Activated CD4-positive, alpha-beta T cell treated with anti-CD3 and anti-CD28 coated beads, Interleukin-2, amount 50 U/mL, for 16 hours (primary cell): ENCODE measurements at places on chromosomes 7 and 10.

DNA sequence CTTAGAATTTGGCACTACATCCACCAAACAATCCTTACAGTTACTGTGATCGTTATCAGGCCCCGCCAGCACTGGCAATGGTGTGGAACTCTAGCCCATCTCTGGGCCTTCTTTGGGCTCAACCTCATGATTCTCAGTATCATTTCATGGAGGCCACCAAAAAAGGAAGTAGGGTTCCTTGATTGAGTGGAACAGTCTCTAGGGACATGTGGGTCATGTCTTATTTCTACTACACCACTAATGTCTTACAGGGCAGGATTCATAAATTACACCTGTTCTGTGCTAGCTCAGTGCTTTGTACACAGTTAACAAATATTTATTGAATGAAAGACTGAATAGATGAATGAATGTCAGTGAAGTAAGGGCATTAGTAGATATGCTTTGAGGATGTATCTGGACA lies 53.9 kb downstream of the AP3M1 start:
- DNase-seq: no peak

DNA sequence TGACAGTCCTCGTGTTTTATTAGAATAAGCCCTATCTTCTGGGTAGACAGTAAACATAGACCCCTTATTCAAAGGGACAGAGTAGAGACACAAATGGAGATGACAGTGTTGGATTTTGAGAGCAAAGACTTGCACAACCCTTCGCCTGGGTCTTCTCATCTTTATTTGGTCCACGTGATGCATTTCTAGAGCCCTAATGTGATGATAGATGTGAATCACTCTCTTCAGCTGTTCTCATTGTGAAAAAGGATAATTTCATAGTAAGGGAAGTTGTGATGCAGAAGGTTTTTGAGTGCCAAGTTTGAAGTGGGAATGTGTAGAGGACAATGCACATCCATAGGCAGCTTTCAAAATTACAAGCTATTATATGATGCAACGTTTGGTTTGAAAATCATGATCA lies 86.3 kb downstream of the CREB5 start:
- no peak for DNase-seq

DNA sequence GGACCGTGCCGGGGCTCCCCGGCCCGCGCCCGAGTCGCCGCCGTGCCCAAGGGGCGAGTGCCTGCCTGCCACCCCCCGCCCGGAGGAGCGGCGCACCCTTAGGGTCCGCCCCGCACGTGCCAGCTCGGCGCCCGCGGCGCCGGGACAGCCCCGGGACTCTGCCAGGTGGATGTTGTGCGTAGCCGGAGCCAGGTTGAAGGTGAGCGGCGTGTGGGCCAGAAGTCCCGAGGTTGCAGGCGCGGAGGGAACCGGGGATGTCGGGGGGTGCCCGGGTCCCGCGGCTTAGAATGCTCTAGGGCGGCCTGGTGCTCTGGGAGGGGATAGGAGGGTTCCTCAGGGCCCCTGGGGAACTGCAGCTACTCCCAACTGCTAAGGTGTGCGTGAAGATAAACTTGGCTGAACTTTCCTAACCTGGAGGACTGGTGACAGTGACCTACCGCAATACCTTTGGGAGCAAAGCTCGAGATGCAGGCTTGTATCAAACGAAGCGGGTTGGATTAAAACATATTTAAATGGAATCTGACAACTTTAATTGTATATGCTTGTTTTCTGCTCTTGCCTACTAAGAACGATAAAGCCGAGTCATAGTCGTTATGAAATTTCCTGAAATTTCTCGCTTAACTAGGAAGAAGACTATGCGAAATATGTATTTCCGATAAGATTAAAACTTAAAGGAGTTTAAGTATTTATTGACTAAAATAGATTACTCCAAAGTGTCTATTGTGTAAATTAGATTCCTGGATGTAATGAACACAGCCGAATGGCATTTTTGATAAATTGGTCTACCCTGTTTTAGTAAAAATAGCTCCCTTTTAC lies at the start of gene CUX1:
Gene CUX1 (plus strand): TSS at position 156 of the 816 bp plus-strand sequence. CDS start 14 bp downstream, at position 170.
- no peak for DNase-seq

- peak; percentile 45 for DNase-seq
Measured at GRCh38 chr7:6392712-6393666, 54.8 kb downstream of the DAGLB start.

DNA sequence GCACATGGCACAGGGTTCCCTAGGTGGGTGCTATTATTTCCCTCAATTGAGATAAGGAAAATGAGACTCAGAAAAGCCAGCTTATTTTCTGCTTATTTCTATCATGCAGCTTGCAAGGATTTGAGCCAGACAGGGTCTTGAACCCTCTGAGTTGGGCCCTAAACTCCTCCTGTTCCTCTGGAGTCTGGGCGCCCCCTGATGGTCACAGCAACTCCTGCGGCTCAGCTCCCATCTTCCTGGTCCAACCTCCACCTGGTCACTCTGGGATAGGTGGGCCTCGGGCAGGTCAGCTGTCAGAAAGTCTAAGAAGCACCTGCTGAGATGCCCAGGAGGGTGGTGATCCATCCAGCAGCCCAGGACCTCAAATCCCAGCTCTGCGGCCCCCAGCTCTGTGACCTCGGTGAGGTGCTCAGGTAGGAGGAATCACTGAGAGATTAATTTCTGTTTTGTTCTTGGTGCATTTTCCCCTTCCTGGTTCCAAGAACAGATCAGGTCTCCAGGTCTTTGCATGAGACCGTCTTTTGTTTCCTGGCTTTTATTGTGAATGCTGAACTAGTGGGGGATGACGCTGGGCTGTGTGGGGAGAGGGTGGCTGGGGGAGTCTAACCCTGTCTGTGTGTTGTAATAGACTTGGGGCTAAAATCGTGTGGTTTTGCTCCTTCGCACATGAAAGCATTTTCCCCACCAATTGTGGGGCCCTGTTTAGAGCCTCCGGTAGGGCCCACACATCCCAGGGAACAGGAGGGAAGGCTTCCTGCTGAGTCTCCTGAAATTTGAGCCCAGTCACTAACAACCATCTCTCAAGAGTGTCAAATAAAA lies 32.8 kb downstream of the TMEM130 start:
- peak; percentile 21 for DNase-seq

DNA sequence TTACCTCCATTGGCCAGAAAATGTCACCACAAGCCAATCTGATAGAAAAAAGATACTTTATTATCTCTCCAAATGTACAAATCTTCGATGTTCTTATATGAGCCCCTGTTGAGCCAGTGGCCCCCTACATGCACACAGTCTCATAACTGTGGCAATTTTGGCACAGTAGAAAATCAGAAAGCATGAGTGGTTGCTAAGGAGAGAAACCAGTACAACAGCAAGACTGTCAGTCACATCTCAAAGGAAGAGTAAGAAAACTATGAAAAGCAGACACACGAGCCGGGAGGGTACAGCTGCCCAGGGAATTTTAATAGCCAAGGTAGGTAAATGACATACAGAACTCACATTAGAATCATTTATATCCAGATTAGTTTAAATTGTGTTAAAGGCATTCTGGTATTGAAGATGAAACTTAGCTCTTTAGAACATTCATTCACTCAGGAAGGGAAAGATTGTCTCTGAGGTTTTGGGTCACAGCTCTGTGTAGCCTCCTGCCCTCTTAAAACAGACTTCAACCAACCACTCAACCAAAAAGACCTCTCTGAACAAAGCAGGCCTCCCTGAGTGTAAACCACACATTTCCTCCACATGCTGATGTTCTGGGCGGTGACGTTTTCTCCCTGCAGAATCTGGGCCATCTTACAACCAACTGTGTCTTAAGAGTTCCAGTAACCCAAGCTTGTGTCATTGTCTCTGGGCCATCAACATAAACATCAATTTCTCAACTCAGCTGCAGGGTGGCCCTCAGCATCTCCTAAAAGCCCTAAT lies 80.8 kb upstream of the ADAM12 start:
- DNase-seq: peak; percentile 26

DNA sequence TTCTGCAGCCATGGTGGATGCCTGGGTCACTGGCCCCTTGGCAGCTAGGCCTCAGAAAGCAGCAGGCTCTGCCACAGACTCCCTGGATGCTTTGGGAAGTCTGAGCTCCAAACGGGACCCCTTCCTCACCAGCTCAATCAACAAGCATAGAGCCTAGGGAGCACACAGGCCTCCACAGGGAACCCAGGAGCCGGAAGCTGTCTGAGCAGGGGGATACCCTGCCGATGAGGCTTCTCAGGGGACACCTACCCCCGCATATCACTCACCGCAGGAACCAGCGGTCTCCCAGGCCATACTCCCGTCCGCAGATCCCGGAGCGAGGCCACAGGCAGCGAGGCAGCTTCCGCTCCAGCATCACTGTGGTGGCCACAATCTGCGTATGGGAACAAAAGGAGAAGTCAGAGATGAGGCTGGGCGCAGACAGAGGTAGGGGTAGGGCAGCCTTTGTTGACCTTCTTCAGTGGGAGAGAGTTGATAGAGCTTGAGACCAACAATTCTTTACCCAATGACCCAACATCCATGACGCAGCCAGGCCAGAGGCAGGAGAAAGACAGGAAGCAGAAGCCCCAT lies 13.4 kb downstream of the TRPV6 start:
- DNase-seq: no peak

DNA sequence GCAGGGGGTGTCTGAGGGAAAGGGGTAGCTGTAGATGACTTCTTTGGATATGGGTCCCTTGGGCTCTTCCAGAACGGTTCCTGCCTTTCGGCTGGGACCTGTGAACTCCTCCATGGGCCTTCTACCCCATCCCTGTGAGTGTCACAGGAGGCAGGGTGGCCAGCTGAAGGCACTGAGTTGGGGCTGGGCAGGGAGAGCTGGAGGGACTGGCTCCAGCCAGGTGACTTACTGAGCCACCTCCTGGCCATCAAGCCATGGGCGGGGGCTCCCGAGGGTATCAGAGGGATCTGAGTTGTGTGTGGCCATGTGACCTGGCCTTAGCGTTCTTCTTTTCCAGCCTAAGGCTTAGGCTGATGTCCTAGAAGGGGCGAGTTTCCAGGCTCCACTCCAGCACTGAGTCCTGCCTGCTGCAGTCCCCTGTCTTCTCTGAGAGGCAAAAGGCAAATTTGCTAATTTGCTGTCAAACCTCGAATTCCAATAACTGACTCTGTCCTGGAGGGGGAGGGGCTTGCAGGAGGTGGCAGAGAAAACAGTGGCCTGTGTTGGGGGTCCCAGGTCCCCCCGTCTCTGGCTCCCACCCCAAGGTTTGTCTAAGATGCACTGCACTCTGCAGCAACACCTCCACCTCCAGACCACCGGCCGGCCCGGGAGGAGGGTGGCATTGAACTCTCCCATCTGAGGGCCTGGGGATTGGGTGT lies 27.2 kb downstream of the ADCYAP1R1 start:
- no peak for DNase-seq

DNA sequence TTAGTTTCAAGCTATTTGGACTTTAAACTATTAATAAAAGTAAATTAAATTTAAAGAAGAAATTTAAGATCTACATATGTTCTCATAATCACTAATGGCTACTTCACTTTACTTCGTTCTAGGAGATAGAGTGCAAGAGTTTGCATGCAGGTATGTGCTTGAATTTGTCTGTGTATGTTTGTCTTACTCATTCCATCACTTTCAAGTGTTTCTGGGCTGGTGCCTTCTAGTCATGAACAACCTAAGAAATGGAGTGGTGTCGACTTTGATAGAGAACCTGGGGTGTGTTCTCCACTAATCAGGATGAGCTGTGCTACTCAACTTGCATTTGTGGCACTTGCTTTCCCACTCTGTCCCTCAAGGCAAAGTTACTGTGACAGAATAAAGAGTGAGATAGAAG lies 169.9 kb downstream of the KCND2 start:
- no peak for DNase-seq
